ENCODE measurements at places on chromosomes 16 and 17. TPM values are rescaled to one million over a fixed set of nuclear protein-coding genes. Genes with fewer than 3 reads are reported as not detected.
A peak's percentile ranks its signal among the peaks of the same experiment; 100 is the strongest.

- no peak for DNase-seq
These were observed at the start of gene ITPRIPL2 for GRCh38 chr16:19113577-19114358. TSS of gene ITPRIPL2 (plus strand) at chr16:19113964. CDS start at chr16:19114462, 498 bp downstream.

- no peak for DNase-seq
These were observed 45.8 kb downstream of the NOS2 start for GRCh38 chr17:27754549-27754948.

GRCh38 chr16:87457709-87458423 is 35.0 kb downstream of the ZCCHC14 start:
- DNase-seq: peak; percentile 96

DNA sequence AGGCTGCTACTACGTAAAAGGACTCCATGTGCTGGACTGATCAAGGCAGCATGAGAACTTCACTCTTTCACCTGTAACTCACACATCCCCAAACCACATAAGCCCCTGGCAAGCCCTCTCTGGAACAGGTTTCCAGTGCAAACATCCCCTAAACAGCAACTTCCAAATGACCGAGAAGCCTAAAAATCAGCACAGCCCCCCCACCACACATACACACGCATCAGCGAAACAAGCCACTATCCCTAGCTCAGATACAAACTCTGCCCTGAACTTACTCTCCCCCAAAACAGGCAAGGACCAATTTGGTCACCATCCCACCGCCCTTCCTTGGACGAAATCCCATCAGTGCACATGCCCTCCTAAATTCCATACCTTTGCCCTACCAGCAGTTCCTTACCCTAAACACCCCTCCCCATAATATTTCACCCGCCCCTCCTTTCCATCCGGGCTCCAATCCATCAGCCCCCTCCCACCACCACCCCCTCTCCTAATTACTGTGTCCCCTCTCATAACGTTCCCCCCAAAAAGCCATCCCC is 735 bp downstream of the LSM12 start:
- DNase-seq: no peak

DNA sequence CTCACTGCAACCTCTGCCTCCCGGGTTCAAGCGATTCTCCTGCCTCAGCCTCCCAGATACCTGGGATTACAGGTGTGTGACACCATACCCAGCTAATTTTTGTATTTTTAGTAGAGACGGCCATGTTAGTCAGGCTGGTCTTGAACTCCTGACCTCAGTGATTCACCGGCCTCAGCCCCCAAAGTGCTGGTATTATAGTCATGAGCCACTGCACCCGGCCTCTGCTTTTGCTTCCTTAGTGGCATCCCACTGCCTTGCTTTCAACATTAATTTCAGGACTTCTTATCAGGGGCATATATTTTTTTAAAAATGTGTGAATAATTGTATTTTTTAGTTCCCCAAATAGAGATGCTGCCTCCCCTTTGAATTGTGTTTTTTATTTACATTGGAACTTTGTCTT is 98.8 kb downstream of the SYCE1L start:
- no peak for DNase-seq

- DNase-seq: no peak
These were observed at the start of gene CENPV for GRCh38 chr17:16353317-16354174. TSS of gene CENPV (minus strand) at chr17:16353469. CDS start at chr17:16353436, 33 bp downstream.

GRCh38 chr17:1398028-1398427 is 2.0 kb downstream of the YWHAE start:
- no peak for DNase-seq

- no peak for DNase-seq
These were observed 449.8 kb downstream of the KCNJ18 start for GRCh38 chr17:22142091-22142490.

- DNase-seq: no peak
These were observed 40.1 kb downstream of the HIC1 start for GRCh38 chr17:2094891-2095535.

- no peak for DNase-seq
These were observed 262.2 kb upstream of the PMFBP1 start for GRCh38 chr16:72434159-72434558.

- no peak for DNase-seq
These were observed 38.3 kb upstream of the AKTIP start for GRCh38 chr16:53541326-53541725.

- DNase-seq: no peak
These were observed 19.9 kb downstream of the TEX14 start for GRCh38 chr17:58671969-58672368.

GRCh38 chr16:22373662-22374310 is 633 bp downstream of the CDR2 start:
- no peak for DNase-seq

- DNase-seq: no peak
These were observed 1.6 kb upstream of the CDH5 start for GRCh38 chr16:66364959-66365306.

DNA sequence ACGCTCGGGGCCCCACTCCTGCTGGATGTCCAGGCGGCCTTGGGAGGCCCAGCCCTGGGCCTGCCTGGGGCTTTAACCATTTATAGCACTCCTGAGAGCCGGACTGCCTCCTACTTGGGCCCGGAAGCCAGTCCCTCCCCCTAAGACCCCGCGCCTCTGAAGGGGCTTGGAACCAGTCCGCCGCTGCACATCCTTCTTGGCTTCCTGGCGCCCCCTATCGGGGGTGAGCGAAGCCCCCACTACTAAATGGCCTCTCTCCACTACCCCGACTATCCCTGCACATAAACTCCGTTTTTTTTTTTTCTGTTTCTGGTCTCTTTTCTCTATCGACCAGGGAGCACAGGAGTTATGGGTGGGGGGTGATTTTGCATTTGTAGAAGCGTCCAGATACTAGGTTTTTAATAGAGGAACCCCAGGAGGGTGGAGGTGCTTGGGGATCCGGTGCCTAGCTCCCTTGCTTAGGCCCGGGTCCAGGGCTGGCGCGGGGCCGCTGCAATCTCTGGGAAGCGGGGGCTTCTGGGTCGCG is 633 bp upstream of the NOL3 start:
- DNase-seq: no peak

- DNase-seq: no peak
These were observed 40.7 kb downstream of the IRX3 start for GRCh38 chr16:54245788-54246453.

GRCh38 chr17:8222630-8223355 is 12.4 kb upstream of the AURKB start:
- peak; percentile 93 for DNase-seq

DNA sequence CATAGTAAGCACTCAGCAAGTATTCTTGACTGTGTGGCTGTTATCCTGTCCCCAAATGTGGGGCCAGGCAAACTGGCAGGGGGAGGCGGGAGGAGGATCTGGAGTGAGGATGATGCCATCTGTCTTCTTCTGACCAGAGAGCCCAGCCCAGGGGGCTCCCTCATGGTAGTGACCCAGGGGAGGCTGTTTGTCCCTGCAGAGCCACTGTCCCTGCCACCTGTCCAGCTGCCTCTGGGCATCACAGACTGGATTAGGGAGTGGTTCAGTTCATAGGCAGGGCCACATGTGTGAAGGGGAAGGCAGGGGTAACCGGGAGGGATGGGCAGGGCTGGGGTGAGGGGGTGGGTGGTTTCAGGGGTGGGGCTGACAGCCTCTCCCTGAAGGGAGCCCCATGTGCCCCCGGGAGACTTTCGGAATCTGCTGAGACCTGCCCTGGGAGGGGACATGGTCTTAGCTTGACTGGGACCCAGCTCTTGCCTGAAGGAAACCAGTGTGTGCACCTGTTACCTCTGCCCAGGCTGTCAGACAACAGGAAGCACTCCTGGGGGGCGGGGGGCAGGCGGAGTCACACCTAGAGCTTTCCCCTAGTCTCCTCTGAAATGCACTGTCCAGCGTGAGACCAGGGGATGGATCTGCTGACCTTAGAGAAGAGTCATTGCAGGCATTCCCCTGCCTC is 15.2 kb downstream of the ARHGAP23 start:
- DNase-seq: no peak

DNA sequence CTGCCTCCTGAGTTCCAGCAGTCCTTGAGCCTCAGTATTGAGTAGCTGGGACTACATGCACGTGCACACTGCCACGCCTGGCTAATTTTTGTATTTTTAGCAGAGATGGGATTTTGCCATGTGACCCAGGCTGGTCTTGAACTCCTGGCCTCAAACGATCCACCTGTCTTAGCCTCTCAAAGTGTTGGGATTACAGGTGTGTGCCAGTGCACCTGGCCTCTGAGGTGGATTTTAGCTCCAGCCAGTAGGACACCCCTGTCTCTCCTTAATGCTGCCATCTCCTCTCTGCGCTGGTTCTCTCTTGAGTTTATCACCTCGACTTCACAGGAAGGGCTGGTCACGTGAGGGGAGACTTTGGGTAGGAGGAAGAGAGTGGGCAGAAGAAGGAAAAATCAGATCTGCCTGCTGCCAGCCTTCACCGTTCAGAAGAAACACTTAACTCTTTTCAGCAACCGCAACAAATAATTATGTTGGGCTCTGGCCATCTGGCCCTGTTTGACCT is 55.1 kb downstream of the NDE1 start:
- DNase-seq: no peak

- no peak for DNase-seq
These were observed 417.9 kb downstream of the MAF start for GRCh38 chr16:79182616-79183015.

GRCh38 chr16:85209526-85210121 is 97.4 kb upstream of the CIBAR2 start:
- no peak for DNase-seq

DNA sequence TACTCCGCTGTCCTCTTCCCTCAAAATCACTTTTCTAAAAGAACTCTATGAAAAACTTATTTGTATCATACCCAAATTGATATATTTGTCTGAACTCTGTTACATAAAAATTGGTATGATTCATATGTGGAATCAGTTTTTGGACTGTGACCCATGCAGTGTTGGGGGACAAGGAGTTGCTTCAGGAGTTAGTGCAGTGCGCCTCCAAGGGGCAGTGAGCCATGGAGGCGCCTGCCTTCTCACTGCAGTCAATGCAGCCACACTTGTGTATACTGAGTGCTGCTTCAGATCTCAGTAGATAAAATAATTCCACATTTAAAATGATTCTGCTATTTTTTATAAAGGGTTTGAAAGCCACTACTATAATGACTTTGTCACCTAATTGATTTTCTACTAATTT is 32.5 kb downstream of the DGKE start:
- DNase-seq: no peak

- no peak for DNase-seq
These were observed 23.6 kb downstream of the BMERB1 start for GRCh38 chr16:15457958-15458357.

DNA sequence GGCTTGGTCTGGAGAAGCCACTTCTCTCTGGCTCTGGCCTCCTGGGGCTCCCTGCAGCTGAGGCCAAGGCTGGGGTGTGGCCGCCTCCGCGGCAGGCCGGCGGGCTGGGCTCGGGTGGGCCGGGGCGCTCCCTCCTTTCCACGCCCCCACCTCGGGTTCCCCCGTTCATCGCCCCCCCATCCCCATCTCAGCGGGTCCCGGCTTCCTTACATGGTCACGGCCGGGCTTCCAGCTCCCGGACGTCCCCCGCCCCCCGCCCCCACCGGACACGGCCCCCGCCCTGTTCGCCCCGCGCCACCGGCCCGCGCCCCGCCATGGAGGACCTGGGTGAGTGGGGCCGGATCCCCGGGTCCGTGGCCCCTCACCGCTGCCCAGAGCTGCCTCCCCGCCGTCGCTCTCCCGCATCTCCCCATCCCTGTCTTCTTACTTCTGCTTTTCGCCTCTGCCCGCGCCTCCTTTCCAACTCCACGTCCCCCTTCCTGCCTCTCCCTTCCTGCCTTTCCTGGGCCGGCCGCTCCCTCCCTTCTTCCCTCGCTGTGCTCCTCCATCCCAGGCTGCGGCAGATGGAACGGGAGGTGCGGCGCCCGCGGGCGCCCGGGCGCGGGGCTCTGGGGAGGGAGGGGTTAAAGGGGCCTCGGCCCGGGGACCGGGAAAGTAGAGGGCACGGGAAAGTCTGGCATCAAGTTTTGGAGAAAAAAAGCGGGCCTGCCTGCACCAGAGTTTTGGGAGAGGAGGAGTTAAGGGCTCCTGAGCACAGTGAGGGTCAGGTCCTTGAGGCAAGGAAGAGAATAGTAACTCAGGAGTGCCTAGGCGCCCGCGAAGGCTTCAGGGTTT is at the start of gene TGFB1I1:
TSS of gene TGFB1I1 (plus strand) at position 278 of the 834 bp plus-strand sequence. CDS start at position 315, 37 bp downstream.
- peak; percentile 59 for DNase-seq

GRCh38 chr16:85995541-85996423 is 96.8 kb downstream of the IRF8 start:
- DNase-seq: no peak

DNA sequence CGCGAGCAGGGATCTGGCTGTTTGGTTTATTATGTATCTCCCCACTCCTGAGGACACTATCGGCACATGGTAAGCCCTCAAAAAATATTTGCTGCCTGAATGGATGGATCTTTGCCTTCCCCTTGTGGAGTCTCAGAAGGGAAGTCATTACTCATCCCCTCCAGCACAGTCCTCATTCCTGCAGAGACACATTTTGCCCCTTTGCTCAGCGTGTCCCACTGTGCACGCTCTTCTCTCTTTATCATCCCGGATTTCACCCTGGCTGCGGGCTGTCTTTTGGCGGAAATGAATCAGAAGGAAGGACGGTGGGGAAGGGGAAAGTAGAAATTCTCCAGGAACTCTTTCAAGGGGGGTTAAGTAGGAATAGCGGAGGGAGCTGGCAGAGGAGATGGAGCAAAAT is 125.2 kb upstream of the CDC42EP4 start:
- DNase-seq: no peak

DNA sequence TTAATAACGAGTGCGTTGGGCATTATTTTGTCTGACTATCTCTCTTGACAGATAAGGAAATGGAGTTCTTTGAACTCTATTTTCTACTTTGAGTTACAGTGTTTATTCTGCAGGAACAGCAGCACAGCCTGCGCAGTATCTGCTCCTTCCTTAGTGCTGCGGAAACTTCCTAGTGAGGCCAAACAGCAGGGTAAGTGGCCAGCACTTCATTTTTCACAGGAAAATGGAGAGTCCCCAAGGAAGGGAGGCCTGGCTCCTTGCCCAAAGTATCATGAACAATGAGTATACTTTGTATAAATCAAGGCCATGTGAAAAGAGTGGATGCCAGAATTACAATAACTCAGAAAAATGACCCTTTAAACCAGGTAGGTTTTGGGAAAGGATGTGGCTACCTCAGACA is 140.6 kb downstream of the VPS53 start:
- no peak for DNase-seq

- DNase-seq: no peak
These were observed 39.4 kb upstream of the DHX8 start for GRCh38 chr17:43444223-43445008.

DNA sequence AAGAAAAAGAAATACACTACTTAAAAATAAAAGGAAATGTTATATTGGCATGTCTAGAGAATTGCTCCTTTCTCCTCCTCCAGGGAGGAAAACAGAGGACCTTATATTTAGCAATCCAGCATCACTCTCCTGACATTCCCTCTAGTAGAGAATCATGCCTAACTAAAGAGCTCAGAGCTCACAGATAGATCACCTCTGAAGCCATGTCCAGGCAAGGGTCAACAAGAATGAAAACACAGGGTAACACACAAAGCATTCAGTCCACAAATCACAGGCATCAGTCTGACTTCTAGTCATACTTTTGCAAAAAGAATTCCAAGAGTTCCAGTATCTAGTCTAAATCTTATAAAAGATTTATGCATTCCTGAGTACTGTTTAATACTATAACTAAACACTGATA is 4.4 kb upstream of the HASPIN start:
- DNase-seq: no peak

SBK1 gene
- polyA plus RNA-seq: 0.01 TPM

VMO1 gene
- not detected for polyA plus RNA-seq

SLC35G6 gene
- polyA plus RNA-seq: not detected

CIBAR2 gene
- polyA plus RNA-seq: 0.31 TPM

TBC1D26 gene
- polyA plus RNA-seq: not detected

JPT2 gene
- 41.2 TPM for polyA plus RNA-seq

PABPN1L gene
- polyA plus RNA-seq: not detected

ITGA2B gene
- 0.31 TPM for polyA plus RNA-seq

C16orf89 gene
- 1.2 TPM for polyA plus RNA-seq

RNF135 gene
- 14.6 TPM for polyA plus RNA-seq

CCDC200 gene
- polyA plus RNA-seq: not detected

GP1BA gene
- polyA plus RNA-seq: not detected

GP2 gene
- polyA plus RNA-seq: not detected

TBC1D3E gene
- not detected for polyA plus RNA-seq

Data from AG04450 (cell line).